ENCODE measurements at places on chromosomes 12 and 14. TPM values are rescaled to one million over a fixed set of nuclear protein-coding genes. Genes with fewer than 3 reads are reported as not detected.

The MLEC gene
- 61.4 TPM for total RNA-seq

The TAS2R9 gene
- total RNA-seq: not detected

The POU6F1 gene
- 2.2 TPM for total RNA-seq

The ASIC1 gene
- 13.2 TPM for total RNA-seq

The KLHL33 gene
- total RNA-seq: 0.09 TPM

The C12orf54 gene
- total RNA-seq: not detected

The GPR84 gene
- not detected for total RNA-seq

The OSGEP gene
- total RNA-seq: 30.0 TPM

The BCAT1 gene
- 213 TPM for total RNA-seq

The ACVRL1 gene
- total RNA-seq: 125 TPM

The TAS2R50 gene
- not detected for total RNA-seq

The WIF1 gene
- not detected for total RNA-seq

The MSRB3 gene
- total RNA-seq: 28.3 TPM

The RNASE7 gene
- not detected for total RNA-seq

The FGF23 gene
- total RNA-seq: not detected

The FAM90A1 gene
- total RNA-seq: 0.09 TPM

The PRB2 gene
- not detected for total RNA-seq

The ARHGEF25 gene
- total RNA-seq: 10.8 TPM

The TC2N gene
- 1.5 TPM for total RNA-seq

The ABCD2 gene
- 0.17 TPM for total RNA-seq

The SLC22A17 gene
- total RNA-seq: 23.2 TPM

The JPH4 gene
- 0.12 TPM for total RNA-seq

The C14orf39 gene
- total RNA-seq: not detected

The RFX4 gene
- not detected for total RNA-seq

The RND1 gene
- 0.17 TPM for total RNA-seq

The DNAJC22 gene
- 4.3 TPM for total RNA-seq

The KRT85 gene
- not detected for total RNA-seq

The GOLGA5 gene
- total RNA-seq: 37.8 TPM

The CKAP4 gene
- total RNA-seq: 227 TPM

The ENDOU gene
- not detected for total RNA-seq

The SLC17A8 gene
- not detected for total RNA-seq

The KCNH3 gene
- total RNA-seq: not detected

The GRIP1 gene
- not detected for total RNA-seq

The KCNJ8 gene
- 2.3 TPM for total RNA-seq

The TROAP gene
- 1.6 TPM for total RNA-seq

The SMCO2 gene
- total RNA-seq: not detected

The OR6C2 gene
- total RNA-seq: not detected

The PPP4R4 gene
- total RNA-seq: 0.26 TPM

The NTN4 gene
- 14.4 TPM for total RNA-seq

The LRP1-AS gene
- total RNA-seq: not detected

The RASAL1 gene
- total RNA-seq: not detected

The TTC8 gene
- total RNA-seq: 12.6 TPM

The CTDSP2 gene
- total RNA-seq: 151 TPM

The FLVCR2 gene
- 2.2 TPM for total RNA-seq
